Stimulated activated CD8-positive, alpha-beta memory T cell treated with anti-CD3 and anti-CD28 coated beads, Interleukin-4, amount 100 ng/mL, for 48 hours (primary cell): ENCODE measurements at places on chromosomes 4 and X.

GRCh38 chrX:150664290-150664689, 28.9 kb upstream of the MTMR1 start:
- DNase-seq, result no peak

GRCh38 chr4:7561557-7561956, 126.8 kb upstream of the PSAPL1 start:
- no peak for DNase-seq

DNA sequence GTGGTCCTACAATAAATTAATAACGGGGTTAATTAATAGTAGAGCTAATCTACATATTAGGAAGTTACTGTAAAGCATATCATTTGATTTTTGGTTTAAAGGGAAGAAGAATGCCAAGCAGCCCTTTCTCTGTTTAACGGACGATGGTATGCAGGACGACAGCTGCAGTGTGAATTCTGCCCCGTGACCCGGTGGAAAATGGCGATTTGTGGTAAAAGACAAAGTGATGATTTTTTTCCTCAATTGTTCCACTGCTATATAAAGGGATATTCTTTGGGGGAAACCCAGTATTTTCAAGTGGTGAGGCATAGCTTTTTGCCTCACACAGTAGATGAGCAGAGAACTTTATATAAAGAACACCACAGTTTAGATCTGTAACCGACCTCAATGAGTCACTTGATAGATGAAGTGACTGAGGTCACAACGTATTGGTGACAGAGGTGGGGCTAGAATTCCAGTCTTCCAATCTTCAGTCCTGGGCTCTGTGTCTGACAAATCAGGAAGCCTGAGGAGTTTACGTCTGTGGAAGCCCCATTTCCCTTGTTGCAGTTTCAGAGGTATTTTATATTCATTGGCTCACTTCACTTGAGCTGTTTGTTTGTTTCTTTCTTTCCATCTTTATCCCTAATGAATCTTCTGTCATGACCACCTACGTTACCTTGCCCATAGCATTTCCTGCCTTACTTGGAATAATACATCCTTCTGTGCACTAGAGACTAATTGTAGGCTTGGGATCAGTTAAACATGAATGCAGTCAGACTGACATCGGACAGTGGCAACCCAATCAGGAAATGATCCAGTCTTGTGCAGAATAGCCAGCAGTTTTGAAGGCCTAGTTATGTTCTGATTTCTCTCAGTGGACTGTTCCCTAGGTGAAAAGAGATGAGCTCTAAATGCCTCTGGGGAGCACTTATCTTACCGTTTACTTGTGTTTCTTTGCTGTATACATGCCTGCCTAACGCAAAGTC, 30.1 kb downstream of the ZRSR2 start:
- DNase-seq, result no peak

GRCh38 chr4:168867128-168867527, 142.9 kb downstream of the CBR4 start:
- DNase-seq, result no peak

DNA sequence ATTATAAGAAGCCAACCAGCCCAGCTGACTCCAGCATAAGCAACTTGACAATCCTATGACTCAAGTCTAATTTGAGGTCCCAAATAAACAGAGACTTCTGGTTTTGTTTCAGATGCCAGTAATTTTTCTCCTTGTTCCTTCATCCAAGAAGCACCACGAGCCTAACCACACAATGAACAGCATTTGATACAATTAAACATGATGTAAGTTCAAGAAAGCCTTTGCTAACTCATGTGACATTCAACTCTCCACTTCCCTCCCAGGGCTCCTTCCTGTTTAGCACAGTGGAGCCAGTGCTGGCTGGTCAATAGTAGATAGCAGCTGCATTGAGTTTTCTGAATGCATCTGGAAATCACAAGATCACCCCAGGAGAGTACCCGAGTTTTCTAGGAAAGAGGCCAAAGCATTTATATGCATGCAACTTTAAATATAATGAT, 206.3 kb downstream of the ARHGAP24 start:
- no peak for DNase-seq

DNA sequence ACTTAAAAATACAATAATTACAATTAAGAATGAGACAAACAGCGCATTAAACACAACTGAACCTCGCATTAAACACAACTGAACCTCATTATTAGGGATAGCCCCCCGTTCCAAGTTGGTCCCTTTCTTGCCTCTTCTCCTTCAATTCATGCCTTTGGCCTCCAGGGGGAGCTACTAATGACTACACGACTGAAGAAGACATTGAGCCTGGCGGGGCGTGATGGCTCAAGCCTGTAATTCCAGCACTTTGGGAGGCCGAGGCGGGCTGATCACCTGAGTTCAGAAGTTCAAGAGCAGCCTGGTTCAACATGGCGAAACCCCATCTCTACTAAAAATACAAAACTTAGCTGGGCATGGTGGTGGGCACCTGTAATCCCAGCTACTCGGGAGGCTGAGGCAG, 56.4 kb upstream of the NWD2 start:
- peak; percentile 25 for DNase-seq

GRCh38 chr4:121192480-121192879, 28.4 kb upstream of the TNIP3 start:
- no peak for DNase-seq

DNA sequence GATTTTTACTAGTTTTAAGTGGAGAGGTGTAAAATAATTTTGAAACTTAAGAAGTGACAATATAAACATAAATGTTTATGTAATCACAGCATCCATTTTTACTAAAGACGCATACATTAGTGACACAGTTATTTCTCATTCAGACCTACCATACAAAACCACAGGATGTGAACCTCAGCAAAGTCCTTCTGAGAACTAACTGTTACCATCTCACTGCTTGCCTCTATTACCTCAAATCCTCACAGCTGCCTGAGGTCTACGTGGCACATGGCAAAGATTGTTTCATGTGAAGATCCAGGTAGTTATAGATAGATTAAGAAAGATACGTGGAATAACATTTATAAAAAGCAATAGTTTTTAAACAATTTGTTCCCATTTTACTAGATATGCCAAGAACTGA, 189.0 kb downstream of the SLITRK2 start:
- DNase-seq, result no peak

- no peak for DNase-seq
Measured at GRCh38 chr4:3792813-3793212, 26.6 kb downstream of the ADRA2C start.

DNA sequence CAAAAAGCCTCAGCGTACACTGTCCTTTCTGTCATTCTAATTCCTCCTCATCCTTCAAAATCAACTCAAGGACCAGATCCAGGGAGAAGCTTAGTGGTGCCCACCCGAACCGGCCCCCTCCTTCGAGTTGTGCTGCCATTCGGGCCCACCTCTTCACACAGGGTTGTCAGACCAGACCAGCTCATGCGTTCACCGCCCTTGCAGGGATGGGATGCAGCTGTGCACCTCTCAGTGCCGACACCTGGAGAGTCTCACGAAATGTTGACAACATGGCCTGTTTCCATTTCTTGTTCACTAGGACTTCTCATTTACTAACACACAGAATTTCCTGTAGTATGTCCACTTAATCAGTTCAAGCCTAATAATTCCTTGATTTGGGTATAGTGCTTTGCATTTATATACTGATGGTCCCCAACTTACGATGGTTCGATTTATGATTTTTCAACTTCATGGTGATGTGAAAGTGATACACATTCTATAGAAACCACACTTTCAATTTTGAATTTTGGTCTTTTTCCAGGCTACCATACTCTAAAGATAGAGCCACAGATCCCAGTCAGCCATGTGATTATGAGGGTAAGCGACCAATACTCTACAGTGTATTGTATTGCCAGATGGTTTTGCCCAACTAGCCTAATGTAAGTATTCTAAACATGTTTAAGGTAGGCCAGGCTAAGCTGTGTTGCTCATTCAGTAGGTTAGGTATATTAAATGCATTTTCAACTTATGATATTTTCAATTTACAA, 23.3 kb downstream of the PKD2 start:
- DNase-seq, result no peak

GRCh38 chr4:44725166-44725565, 1.2 kb downstream of the GNPDA2 start:
- DNase-seq, result no peak

- DNase-seq, result no peak
Measured at GRCh38 chr4:62816566-62816965, 1592.7 kb downstream of the TECRL start.

GRCh38 chr4:124936427-124936826, 223.9 kb upstream of the ANKRD50 start:
- DNase-seq, result no peak

DNA sequence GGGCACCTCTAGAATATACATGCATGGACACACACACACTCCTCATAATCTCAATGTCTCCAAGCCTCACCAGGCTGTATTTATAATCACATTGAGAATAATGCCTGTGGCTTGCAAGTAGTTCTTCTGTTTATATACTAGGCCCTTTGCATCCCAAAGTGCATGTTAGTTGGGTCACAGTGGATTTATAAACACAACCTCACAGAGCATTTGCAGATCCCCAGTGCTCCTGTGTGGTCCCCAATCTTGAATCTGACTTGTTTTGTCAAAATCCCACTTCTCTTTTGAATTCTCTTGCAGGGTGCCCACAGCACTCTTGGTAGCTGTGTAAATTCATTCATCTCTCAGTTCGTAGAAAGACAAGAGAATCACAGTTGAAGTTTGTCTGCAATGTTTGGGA, 49.6 kb upstream of the PROM1 start:
- DNase-seq, result no peak

DNA sequence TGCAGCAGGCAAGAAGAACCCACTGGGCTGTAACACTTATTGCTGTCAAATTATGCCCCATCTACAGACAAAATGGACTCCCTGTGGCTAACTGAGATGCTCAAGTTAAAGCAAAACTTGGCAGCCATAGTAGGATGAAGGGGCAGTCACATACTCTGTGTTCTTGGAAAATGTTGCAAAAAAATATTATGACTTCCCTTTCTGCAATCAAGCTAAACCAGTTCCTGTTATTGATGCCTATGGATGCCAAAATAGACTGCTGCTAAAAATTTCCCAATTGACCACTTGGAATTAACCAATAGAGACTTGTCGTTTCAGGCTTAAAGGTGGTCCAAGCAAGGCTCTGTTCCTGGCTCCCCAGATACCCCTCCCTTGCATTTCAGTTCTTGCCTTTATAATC, 49.5 kb downstream of the IQCM start:
- DNase-seq, result no peak

- DNase-seq, result peak; percentile 24
Measured at GRCh38 chr4:81214881-81215868, at the start of gene PRKG2. TSS of gene PRKG2 (minus strand) at chr4:81215222. CDS start at chr4:81205047, 10,175 bp downstream.

DNA sequence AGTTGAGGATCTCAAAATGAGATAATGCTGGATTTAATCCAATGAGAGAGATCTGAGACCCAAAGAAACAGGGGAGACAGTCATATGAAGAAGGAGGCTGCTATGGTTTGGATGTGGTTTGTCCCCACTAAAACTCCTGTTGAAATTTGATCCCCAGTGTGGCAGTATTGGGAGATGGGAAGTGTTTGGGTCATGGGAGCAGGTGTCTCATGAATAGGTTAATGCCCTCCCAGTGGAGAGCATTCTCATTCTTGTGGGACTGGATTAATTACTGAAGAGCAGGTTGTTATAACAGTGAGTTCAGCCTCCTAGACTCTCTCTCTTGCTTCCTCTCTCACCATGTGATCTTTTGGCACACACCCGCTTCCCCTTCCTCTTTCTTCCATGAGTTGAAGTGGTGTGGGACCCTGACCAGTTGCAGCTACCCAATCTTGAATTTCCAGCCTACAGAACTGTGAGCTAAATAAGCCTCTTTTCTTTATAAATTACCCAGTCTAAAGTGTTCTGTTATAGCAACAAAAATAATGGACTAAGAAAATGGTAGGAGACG, 70.3 kb downstream of the PPEF2 start:
- DNase-seq, result no peak

DNA sequence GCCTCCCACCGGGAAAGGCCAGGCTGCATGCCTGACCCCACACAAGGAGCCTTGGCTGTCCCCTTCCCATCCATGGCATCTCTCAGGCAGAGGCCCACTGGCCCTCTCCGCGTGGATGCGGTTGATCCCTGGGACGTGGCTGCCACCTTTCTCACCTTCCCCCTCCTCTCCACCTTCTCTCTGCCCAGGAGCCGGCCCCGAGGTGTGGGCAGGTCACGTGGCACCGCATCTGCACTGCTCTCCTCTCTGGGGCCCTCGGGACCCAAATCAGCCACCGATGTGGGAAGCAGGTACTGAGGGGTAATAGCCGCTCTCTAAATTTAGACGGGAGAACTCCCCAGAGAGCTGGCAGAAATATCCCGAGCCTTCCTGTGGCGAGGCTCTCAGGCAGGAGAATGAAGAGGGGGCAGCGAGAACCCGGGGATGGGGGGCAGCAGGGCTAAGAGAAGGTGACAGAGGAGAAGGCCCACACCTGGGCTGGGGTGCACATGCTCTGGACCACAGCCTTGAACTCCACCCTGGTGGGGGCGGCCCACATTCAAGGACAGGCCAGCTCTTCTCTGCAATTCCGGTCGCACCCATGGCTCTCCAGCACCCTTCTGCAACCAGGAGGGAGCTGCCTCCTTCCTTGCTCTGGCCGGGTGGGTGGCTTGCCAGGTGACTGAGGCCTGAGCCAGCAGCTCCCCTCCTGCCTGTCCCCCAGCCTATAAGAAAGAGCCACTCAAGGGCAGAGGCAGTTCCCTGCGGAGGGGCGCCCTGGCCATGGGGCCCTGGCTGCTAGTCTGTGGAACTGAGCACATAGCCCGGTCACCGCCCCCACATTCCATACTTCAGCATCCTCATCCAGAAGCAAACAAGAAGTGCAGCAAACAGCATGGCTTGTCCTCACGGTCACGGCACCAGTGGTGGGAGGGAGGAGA, 9.6 kb upstream of the DUSP9 start:
- no peak for DNase-seq

DNA sequence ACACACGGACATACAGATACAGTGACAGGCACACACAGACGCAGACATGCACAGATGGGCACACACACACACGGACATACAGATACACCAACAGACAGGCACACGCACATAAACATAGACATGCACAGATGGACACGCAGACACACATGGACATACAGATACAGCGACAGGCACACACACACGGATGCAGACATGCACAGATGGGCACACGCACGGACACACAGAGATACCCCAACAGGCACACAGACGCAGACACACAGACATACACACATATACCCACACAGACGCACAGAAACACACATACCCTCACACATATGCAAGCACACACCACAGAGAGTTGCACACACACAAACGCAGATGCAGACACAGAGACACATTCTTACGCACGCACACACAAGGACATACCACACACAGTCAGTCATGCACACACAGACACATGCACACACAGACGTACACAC, 24.4 kb upstream of the SLC25A6 start:
- no peak for DNase-seq

GRCh38 chr4:2712261-2712842, 43.8 kb downstream of the TNIP2 start:
- DNase-seq, result no peak

GRCh38 chr4:48790561-48790960, 10.5 kb upstream of the FRYL start:
- DNase-seq, result no peak

DNA sequence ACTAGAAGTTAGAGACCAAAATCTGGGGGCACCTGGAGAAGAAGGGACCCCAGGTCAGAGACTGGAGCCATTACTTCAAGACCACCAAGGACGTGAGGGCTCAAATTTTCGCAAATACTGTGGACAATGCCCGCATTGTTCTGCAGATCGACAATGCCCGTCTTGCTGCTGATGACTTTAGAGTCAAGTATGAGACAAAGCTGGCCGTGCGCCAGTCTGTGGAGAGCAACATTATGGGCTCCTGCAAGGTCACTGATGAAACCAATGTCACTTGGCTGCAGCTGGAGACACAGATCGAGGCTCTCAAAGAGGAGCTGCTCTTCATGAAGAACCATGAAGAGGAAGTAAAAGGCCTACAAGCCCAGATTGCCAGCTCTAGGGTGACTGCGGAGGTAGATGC, 101.2 kb downstream of the NCAPG start:
- no peak for DNase-seq

GRCh38 chr4:87531621-87532020, 2.4 kb upstream of the SPARCL1 start:
- no peak for DNase-seq
